Thymus (tissue), 14 donors: ENCODE measurements at places on chromosomes 4 and X. TPM values are rescaled to one million over a fixed set of nuclear protein-coding genes. Genes with fewer than 3 reads are reported as not detected.

The FAM149A gene
- 3.8 TPM for total RNA-seq

The GLRA3 gene
- 0.05 TPM for total RNA-seq

DNA sequence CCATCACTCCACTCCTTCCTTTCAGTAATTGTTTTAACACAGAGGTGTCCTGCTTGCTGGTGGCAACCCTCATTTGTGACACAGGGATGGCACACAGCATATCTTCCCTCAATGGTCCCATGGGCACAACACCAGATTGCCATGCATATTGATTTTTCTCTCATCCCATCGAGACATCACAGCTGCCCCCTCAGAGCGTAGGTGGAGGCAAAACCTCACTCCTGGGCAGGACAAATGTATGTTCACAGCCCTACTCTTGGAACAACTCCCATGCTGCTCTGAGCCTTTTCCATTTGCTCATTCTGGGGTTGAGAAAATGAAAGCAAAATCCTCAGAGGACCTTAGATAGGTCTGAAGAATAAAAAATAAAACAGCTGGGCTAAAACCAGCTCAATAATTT is 172.2 kb downstream of the GABRB1 start:
- no peak for DNase-seq

DNA sequence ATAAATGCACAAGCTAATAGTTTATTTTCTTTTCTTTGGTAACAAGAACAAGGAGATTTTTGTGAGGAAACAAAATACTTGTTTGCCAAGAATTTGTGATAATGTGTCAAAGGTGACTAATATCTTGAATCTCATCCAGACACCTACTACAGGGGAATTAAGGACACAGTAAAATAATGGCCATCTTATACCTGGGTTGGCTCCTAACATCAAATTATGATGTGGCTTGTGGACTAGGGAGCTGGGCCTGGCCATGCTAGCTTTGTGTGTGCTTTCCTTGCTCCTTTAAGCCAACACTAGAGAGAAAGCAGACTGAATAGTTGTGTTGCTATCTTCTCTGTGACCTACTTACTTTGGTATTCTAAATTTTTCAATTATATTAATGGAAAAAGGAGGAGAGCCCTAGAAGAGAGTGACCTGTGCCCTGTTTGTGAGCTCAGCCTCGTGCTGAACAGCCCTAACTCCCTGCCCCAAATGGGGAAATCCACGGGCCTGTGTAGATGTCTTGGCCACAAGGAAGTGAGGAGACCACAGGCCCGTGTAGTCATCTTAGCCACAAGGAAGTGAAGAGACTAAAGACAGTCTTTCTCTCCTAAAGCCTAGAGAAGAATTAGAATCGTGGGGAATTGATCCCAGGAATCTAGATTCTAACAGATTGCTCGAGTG is 23.3 kb downstream of the ARHGAP24 start:
- DNase-seq, result no peak

- DNase-seq, result no peak
Observed at GRCh38 chr4:152265149-152265621, 270.7 kb downstream of the FBXW7 start.

DNA sequence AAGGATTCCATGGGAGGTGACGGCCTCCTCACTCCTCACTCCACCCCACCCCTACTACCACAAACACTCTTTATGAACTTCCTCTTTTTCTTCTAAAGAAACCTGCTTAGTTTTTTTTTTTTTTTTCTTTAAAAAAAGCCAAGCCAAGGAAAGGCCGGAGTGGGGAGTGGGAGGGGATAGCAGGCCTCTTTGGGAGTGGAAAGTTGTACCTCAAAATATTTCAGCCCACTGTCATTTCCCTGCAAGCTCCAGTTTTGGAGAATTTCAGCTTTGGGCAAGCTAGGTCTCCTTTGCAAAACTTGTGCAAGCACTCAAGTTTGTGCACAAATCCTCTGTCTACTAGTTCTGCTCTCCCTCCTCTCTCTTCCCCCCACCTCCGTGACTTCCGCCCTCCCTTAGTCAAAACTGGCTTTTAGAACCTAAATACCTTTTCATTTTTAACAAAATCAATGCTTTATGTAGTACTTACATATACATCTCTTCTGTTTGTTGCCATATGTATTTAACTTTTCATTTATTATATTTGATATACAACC is 512 bp upstream of the ANTXR2 start:
- DNase-seq, result peak; percentile 25

The RCHY1 gene
- 14.1 TPM for total RNA-seq

GRCh38 chrX:39262641-39263040 is 461.4 kb downstream of the MID1IP1 start:
- DNase-seq, result no peak

- DNase-seq, result no peak
Observed at GRCh38 chr4:137082061-137082460, 450.2 kb downstream of the PCDH18 start.

The FAM47A gene
- not detected for total RNA-seq

DNA sequence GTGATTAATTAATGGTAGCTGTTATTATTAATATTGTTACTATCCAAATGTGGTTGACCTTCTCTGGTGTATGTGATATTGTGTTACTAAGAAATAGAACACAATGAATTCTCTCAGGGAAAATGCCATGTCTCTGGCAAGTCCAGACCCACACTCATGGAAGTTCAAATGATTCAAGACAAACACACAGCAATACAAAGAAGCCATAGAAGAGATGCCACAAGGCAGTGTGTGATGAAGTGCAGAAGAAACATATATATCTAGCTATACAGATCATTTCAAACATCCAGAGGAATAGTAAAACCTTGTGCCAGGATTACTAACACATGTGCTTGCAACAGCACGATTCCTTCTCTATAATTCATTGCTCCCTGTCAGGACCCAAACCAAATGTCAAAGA is 93.1 kb upstream of the SOD3 start:
- no peak for DNase-seq

DNA sequence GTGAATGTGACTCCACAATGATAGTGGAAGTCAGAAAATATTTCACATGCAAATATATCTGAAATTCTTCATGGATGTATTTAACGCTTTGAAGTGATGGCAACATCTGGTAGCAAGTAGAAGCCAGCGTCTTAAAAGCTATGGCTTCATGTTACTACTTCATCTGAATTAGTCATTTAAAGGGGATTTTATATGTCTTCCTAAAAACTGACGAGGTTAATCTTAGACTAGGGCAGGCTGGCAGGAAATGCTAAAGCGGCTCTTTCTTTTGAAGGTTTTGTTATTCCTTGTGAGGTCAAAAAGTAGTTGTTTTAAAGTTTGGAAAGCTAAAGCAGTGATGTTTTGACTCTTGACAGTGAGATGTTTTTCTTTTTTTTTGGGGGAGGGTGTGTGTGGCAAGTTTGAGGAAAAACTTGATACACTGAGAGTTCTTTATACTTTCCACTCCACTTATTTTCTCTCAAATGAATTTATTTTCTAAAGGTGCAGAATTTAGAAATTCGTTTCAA is 22.6 kb downstream of the PLS3 start:
- no peak for DNase-seq

The UGT8 gene
- total RNA-seq, result 0.19 TPM

The ARHGAP36 gene
- total RNA-seq, result 1.7 TPM

DNA sequence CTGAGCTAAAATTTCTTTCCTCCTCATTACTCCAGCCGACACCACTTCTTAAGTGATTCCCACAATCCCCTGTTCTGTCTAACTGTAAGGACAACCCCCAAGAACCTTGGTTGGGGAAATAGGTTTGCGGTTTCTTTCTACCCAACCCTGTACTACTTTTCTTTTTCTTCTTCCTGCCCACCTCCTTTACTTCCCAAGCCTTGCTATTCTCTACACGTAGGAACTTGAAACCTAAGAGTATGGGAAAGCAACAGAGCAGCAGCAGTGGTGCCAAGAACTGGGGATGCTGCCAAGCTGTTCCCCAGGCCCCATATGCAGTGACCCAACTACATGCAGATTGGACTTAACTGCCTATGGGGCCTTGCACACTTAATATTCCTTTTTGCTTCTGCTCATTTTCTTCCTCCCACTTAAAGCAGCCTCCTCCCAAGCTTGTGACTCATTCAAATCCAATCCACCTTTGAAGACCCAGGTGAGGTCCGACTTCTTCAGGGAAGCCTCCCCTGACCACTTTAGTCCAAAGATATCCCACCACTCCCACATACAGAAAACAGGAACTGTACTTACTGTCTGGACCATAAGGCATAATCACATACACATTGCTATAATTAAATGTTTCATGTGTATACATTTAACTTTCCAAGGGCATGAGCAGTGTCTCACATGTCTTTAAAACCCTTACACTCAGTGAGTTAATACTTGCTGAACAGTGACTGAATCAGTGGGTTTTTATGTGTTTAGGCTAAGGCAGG is 1.7 kb downstream of the FAM120C start:
- no peak for DNase-seq

- no peak for DNase-seq
Observed at GRCh38 chr4:160375772-160376452, 1273.0 kb downstream of the RAPGEF2 start.

The GIMD1 gene
- total RNA-seq, result not detected

DNA sequence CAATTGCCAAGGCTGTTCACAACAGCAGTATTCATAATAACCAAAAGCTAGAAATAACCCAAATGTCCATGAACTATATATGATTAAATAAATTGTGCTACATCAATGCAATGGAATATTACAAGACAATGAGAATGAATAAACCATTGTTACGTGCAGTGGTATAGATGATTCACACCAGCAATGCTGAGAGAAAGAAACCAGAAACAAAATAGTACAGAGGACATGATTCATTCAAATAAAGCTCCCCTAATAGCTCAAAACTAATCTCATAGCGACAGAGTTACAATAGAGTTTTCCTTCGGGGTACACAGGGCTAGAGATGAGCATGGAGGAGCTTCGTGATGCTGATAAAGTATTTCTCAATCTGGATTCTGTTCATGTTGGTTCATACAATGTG is 148.1 kb upstream of the SPANXN1 start:
- DNase-seq, result no peak

DNA sequence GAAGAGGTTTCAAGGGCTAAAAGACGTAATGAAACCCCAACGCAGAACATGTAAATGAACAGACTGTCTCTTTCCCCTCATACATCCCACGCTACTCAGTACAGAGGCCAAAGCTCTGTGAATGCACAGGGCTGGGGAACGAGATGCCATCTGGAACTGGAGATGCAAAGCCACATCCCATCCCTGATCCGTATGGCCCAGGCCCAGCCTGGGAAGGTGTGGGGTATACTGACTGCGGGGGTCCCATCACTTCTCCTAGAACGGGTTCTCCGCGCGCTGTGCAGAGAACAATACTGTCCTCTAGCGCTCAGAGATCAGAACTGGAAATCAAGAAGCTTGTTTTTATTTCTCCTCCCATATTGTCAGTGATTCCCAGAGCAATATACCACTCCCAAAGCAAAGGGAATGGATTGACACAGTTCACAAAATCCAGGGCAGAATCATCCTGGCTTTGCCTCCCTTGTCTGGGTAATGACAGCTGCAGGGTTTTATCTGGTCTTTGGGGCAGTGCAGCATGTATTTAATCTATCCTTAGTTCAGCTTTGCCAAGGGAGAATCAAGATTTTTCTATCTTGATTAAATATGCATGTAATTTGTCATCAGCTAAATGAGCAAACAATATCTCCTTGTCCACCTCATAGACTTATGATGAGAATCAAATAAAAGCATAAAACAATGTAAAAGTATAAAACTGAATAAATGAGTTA is 47.3 kb upstream of the TLR3 start:
- no peak for DNase-seq

The TCEAL6 gene
- not detected for total RNA-seq

DNA sequence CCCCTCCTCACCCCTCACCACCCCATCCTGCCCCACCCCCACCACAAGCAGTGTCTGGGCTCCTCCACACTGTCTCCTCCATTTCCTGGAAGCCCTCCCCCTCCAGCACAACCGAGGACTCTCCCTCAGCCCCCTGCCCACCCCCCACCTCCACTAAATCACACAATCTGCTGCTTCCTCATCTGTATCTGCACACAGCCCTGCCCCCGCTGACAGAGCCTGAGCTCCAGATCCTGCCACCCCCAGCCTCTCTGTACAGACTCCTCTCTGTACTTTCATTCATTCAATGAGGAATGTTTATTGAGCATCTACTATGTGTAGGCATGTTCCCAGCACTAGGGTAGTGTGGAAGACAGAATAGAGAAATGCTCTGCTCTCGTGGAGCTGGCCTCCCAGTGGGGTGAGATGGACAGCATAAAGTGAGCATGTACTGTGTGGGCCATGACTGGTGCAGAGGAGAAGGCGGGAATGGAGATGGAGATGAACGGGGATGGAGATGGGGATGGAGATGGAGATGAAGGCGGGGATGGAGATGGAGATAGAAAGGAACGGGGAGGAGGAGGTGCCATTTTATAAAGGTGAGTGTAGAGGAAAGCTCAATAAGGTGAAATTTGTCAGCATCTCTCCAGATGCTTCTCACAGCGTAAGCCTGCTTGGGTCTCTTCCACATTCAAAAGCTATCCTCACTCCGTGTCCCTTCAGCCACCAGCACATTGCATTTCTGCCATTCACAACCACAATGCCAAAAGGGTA is 2.5 kb upstream of the PPP2R2C start:
- no peak for DNase-seq

- DNase-seq, result no peak
Observed at GRCh38 chrX:109943092-109943739, 59.7 kb upstream of the TMEM164 start.

DNA sequence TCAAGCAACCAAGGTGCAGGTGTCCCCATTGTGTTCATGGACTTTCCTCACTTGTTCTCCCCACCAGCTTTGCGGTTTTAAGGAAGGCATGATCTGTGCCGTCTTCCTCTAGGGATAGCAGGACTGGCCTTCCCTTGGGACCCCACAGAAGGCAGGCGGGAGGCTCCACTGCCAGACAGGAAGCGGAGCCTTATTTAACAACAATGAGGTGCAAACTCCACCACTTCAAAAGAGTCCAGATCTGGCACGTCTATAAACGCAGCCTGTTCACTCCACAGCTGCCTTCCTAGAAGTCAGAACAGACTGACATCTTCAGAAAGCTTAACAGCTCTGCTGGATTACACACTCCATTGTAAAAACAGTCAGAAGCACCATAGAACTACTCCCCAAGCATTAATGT is 1.7 kb upstream of the GPR143 start:
- DNase-seq, result no peak

The SCRG1 gene
- 0.05 TPM for total RNA-seq
